ENCODE measurements at places on chromosomes 12 and 14.

DNA sequence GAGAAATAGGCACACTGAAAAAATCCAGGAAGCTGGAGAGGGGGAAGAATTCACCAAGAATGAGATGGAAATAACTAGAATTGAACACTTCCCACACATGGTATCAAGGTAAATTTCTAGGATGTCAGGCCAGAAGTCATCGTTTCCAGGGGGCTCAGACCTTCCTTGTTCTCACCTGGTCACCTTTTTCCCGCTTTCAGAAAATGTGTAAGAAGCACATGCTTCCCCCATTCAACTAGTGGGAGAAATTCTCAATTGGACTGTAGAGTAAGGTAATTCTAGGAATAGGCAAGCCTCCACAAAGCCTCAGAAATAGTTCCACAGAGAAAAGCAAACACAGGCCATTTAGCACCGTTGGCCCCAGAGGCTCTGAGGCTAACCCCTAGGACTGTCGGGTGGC is 2.8 kb upstream of the PTMS start:
- no peak for DNase-seq

GRCh38 chr12:60173224-60174170 is 577.7 kb downstream of the SLC16A7 start:
- no peak for DNase-seq

- no peak for DNase-seq
Measured at GRCh38 chr12:79155683-79156082, 291.1 kb downstream of the SYT1 start.

GRCh38 chr12:104486363-104486750 is 29.6 kb downstream of the CHST11 start:
- DNase-seq: no peak

DNA sequence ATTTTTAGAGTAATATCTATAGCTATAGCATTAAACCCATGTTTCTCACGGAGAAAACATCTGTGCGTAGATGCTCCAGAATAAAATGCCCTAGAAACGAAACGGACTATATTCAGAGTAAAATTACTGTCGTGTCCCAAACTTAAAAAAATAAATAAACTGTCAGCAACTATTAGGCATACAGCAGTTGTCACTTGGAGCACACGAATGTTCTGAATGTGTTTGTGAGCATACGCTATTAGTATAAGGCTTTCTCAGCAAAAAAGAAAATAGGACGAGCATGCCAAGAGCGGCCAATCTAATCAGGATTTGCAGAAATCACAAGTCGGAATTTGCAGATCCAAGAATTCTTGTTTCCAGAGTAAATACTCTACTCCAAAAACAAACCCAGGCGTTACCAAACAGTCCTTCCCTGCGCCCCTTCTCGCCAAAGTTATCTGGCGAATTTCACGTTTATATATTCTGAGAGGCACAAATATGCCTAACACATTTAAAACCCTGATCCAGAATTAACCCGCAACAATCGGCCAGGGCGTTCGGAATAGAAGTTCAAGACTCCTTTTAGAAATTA is 836 bp downstream of the PTPN21 start:
- DNase-seq: no peak

DNA sequence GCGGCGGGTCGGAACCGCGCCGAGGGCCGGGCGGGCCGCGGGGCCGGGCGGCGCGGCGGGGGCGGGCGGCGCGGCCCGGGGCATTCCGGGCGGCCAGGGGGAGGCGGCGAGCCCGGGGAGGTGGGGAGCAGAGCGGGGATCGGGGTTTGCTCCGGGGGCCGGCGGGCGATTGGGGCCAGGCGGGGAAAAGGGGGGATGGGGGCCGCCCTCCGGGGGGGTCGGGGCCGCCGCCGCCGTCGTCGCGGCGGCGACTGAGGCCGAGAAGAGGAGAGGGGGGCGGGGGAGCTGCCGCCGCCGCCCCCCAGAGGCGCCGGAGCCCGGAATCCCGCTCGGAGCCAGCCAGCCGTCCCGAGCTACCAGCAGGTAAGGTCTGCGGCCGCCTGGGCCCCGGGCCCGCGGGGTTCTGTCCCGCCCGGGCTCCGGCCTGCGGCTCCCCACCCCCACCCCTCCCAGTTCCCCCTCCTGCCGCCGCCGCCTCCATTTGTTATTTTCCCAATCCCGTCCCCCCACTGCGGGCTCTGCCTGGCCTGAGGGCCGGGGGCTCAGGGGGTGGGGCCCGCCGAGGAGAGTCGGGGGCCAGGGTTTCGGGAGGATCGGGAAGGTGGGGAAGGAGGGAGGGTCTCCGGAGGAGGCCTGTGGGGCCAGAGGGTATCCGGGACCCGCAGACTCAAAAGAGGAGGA is 403 bp downstream of the ATN1 start:
- no peak for DNase-seq

DNA sequence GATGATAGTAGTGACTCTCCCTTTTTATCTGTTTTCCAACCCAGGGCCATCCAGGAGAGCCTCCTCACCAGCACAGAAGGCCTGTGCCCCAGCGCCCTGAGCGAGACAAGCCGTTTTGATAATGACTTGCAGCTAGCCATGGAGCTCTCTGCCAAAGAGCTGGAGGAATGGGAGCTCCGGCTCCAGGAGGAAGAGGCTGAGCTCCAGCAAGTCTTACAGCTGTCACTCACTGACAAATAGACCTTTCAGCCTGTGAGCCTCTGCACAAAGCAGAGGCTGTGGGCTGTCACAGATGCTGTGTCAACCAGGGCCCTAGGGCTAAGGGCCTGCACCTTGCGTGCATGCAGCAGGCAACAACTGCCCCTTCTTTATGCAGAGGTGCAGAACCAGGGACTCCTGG is 11.0 kb downstream of the C12orf76 start:
- no peak for DNase-seq

DNA sequence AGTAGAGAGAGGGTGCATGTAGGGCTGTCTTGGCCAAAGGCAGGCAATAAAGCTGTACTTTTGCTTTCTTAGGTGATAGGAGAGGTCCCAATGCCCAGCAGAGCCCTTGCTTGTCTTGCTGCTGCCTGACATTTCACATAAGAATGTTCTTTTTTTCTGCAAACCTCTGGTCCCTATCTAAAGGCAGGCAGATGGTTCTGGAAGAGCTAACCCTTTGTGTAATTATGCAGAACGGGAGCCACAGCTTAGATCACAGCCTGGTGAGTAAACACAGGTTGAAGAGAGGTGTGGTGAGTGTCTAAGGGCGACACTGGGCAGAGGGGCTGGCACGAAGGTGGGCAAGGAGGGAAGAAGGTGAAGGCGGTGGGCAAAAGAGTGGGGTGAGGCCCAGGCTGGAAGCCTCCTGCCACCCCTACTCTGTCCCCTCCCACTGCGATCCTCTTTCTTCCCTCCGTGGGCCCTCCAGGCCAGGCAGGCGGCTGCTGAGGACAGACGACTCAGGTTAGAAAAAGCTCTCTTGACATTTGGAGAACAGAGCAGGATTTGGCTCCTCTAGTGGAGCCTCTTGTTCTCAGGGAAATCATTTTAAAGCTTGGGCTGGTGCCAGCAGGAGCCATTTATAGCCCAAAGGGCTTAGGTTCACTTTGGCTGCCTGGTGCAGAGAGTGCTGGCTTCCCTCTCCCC is 42.8 kb downstream of the PRMT8 start:
- DNase-seq: no peak

GRCh38 chr12:40655451-40655850 is 36.8 kb upstream of the CNTN1 start:
- no peak for DNase-seq

DNA sequence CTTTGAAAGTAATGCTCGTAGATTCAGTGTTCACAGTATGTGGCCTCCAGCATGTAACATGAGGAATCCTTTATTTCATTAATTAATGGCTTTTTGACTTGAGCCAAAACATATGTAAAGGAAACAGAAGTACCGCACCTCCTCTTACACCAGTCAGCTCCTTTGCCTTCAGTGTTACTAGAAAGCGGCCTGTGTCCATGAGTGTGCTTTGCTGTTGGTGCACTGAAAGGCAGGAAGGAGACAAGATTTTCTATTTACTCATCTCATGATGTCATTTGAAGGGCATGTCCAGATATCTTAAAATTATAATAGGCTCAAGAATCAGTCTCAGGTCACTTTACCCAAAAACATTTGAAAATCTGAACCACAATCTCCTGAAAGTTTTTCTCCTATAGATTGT is 9.9 kb upstream of the CCT2 start:
- no peak for DNase-seq

DNA sequence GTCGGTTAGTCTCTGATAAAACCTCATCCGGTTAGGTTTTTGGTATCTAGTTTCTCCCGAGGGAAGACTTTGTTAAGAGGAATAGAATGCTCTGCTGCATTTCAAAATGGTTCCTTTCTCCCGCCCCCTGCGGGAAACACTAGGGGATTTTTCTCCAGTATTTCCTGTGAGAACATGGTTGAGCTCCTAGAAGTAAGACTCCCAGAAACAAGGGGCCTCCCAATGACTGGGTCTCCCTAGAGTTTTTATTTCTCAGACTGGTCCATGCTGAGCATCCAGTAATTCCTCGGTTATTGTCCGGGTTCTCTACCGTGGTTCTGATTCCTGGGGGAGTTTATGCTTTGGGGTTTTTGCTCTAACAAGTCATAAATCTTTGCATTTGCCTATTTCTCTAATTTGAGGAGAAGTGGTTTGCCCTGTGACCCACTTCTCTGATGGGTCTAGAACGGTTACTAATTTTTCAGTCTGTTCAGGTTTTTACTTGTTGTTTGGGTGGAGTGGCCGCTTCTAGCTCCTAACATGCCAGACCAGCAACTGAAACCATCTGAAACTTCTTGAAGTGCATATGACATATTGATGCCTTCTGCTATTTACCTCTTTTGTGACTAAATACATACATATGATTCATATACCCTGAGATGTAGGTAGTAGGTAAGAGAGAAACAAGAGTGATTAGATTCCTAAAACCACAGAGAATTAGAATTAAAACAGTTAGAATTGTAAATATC is 25.1 kb downstream of the TESPA1 start:
- DNase-seq: no peak

DNA sequence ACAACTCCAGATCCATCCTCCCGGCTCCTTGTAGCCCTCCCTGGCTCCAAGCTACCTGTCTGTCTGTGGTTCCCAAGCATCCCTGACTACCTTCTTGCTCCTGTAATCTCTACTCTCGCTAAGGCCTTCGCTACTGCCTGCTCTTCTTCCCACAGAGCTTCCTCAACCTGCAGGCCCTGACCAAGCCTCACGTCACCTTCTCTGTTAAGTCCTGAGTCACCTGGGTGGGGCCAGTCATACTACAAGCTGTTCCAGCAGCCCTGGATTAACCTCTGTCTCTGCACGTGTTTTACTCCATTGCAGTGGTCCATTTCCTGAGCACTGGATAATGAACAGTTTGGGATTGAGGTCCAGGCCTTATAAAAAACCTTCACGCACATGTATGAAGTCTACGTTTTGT is 770.7 kb downstream of the BCL11B start:
- DNase-seq: no peak

GRCh38 chr12:53090554-53090953 is 6.9 kb upstream of the IGFBP6 start:
- no peak for DNase-seq

DNA sequence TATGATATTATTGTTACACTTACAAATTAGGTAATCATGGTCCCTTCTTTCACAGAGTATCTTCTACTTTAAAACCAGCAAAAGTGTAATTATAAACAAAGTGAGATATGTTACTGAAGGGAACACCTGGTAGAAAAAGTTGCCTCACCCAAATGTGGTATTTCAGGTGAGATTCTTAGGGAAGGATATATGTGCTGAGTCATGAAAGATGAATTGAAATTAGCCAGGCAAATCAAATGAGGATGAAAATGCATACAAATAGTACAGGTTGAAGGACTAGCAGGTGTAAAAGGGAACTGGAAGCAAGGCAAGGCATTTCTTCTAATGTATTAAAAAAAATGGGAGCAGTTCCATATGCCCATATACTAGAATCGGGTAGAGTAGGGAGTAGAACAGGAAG is 220.9 kb downstream of the PRKD1 start:
- no peak for DNase-seq

DNA sequence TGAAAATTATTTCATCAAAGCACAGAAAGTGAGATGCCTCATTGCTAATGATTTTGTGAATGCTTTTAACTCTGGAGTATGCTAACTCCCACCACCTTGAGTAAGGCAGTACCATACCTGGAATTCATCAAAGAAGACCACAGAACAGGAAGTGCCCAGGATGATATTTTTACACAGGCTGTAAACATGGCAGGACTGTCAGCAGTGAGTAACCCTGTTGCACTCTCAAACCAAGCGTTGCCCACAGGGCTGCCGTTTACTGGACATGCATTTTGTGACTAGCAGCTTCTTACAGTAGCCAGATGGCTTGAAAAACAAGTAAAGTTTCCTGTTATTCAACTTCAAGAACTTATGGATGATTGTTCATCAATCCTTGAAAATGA is 42.4 kb downstream of the RALGAPA1 start:
- DNase-seq: no peak

DNA sequence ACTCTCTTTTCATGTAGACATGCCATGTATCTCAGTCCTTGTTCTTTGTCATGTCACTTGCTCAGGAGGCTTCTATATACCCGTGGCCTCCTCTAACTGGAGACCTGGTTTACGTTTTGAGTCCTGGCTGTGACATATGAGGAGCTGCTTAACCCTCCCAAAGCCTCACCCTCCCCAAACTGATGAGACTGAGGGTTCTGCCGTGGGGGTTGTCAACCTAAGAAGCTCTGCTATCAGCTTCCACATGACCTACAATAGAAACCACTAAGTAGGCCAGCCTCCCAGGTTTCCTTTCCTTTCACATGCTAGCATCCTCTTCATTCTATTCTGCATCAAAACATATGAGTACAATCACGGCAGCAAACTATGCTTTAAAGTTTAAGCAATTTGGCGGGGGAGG is 76.8 kb upstream of the WSCD2 start:
- DNase-seq: no peak

GRCh38 chr12:48422060-48422459 is 50.3 kb upstream of the ANP32D start:
- no peak for DNase-seq

DNA sequence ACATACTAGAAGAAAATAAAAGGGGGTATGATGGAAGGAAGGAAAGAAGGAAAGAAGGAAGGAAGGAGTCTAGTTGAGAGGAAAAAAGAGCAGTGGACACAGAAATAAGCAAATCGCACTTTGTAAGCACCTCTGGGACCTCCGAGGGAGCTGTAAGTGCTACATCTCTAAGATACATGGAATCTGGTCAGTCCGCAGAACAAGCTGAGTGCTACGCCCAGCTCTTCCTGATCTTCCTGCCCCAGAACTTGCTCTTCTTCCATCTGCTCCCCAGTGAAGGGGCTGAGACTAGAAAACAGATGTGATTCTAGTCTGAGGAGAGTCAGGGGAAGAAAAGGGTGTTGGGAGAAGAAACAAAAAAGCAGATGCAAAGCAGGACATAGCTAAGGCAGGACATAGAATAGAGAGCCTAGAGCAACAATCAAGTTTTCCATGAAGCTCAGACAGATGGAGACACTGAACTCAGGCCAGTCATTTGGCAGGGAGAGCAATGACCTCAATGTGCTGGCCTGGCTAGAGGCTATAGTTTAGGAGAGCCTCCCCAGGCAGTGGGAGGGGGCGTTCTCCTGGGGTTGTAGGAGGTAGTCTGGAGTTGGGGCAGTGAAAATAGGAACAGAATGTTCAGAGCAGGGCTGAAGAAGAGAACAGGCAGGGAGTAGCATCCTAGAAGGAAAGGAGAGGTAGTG is 1.7 kb upstream of the MFAP5 start:
- no peak for DNase-seq

- DNase-seq: peak; percentile 14
Measured at GRCh38 chr12:98595243-98595988, 1.9 kb downstream of the SLC25A3 start.

- no peak for DNase-seq
Measured at GRCh38 chr14:99257122-99257672, 14.8 kb downstream of the BCL11B start.

GRCh38 chr12:106214571-106214970 is 33.2 kb downstream of the CKAP4 start:
- DNase-seq: no peak

Data from stimulated activated CD4-positive, alpha-beta T cell treated with anti-CD3 and anti-CD28 coated beads, Interleukin-4, amount 100 ng/mL, for 24 hours (primary cell).